ENCODE measurements at places on chromosomes 3 and 15.

DNA sequence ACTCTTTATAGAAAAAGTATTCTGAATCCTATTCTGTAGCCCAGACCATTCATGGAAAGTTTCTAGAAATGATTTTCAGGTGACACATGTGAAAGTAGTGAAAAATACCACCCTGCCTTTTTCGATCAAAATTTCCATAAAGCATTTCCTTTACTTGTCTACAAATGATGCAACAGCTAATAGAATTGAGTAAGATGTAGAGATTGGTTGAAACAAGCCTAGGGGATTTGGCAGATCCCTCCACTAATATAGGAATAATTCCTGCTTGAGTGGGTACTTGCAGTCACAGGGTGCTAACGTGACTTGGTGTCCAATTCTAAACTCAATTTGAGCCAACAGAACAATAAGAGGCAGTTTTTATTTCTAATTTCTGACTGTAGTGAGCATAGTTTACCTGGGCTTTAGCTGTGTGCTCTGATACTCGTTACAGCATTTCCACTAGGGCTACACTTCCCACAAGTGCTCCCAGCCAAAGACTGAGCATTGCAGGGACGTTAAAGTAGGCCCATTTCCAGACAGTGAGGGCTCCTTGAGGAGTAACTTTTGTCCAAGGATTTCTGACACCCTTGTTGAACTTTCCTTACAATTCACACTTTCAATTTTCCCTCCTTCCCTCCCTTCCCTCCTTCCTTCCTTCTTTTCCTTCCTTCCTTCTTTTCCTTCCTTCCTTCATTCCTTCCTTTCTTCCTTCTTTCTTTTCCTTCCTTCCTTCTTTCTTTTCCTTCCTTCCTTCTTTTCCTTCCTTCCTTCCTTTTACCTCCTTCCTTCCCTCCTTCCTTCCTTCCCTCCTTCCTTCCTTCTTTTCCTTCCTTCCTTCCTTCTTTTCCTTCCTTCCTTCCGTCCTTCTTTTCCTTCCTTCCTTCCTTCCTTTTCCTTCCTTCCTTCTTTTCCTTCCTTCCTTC, 53.9 kb upstream of the TP63 start:
- no peak for DNase-seq

DNA sequence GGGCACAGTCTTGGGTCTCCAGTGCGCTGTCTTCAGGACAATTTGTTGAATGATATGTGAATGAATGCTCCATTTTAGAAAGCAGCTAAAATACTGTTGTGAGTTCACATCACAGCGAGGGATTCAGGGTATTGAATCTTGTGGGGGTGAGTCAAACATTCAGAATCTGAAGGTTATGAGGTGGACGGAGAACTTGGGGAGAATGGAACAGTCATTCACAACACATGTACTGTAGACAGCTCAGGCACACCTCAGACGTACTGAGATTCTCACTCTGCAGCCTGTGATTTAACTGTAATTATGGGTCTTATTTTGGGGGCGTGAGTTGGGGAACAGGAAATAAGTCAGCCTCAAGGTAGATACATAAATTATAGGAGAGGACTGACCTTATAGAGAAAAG, 13.9 kb downstream of the CRYBG3 start:
- no peak for DNase-seq

GRCh38 chr3:59920822-59921221, 871.0 kb upstream of the CFAP20DC start:
- DNase-seq = no peak

- DNase-seq = no peak
These were observed 18.4 kb downstream of the EMC4 start for GRCh38 chr15:34243226-34243625.

DNA sequence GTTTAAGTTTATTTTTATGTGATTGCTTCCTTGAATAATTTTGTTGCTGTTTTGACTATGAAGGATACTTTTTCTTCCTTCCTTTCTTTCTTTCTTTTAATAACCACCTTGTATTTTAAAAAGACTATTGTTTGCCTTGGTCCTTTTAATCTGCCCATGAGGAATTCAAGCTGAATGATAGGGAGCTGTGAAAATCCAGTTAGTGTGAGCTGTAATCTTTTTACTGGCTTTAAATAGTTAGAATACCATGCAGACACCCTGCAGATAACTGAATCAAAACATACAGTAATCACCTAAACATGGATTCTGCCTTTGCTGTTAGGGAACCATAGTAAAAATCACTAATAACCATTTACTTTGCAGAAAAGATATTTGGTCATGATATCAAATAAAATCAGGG, 110.7 kb downstream of the RSRC1 start:
- DNase-seq = no peak

- no peak for DNase-seq
These were observed 98.6 kb downstream of the MESD start for GRCh38 chr15:80891006-80891405.

- no peak for DNase-seq
These were observed 190.3 kb upstream of the TRIM42 start for GRCh38 chr3:140487566-140487965.

GRCh38 chr3:31064021-31064420, 169.6 kb upstream of the GADL1 start:
- no peak for DNase-seq

DNA sequence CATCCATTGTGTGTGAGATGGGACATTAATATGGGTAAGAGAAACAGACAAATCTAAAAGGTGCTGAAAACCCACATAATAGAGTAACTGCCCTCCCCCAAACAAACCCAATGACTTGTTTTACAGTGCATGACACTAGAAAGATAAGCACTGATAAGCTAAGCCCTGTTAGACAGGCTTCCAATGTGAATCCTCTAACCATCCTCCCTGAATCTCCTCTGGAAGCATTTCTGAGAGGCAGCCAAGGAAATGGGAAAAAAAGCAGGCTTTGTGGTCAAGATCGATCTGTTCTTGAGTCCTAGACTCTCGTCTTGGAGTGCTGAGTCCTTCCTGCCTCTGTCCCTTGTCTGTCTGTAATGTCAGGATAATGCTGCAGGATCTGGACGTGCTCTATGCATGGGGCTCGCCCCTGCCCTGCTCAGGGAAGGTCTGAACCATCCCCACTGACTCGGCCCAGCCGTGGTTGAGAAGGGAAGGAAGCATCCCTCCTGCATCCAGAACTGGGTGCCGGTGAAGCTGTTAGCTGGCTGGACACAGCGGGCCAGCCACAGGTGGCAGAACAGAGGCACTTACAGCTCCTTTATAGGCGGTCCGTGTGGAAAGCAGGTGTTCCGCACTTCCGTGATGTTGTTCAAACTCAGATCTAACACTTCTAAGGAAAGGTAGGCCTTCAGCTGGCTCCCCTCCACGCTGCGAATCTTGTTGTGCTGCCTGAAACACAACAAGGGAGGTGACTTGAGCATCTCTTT, 84.1 kb downstream of the LRIG1 start:
- DNase-seq = no peak
